ENCODE measurements at places on chromosomes 13 and 19.

- no peak for DNase-seq
Measured at GRCh38 chr13:76048675-76049375, 412.7 kb downstream of the LMO7 start.

- DNase-seq: peak; percentile 64
Measured at GRCh38 chr19:45113628-45114027, 20.6 kb downstream of the PPP1R37 start.

DNA sequence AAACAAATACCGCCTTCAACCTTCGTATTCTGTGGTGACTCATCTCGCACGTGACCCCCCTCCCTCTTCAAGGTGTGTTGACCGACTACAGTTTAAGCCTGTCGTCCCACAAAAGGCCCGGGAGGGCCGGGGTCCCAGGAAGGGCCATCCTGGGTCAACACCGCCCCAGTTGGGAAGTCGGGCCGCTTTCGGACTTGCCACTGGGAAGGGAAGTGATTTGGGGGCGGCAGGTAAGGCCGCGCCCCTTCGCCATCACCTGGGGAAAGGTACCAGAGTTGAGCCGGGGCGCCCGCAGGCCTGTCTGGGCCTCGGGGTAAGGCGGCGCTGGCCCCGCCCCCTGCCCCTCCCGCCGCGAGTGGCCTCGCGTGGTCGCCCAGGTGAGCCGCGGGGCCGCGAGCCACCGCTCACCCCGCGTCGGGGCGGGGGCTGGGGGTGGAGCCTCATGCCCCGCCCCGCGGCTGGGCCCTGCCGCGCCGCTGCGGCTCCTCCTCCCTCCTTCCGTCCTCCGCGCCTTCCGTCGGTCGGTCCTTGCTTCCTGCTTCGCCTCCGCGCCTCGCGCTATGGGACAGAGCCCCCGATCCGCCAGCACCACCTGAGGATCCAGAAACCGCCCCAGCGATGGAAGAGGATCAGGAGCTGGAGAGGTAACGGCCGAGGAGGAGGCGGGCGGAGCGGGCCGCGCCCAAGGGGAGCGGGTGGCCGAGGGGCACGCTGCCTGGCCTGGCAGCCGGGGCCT, at the start of gene POLR1D:
Gene POLR1D, plus strand, starts transcription at position 527 of the 736 bp plus-strand sequence. Its CDS starts 92 bp downstream, at position 619.
- peak; percentile 65 for DNase-seq

- no peak for DNase-seq
Measured at GRCh38 chr13:101944521-101944920, 457.3 kb downstream of the FGF14 start.

- no peak for DNase-seq
Measured at GRCh38 chr13:50905256-50905655, 4.3 kb upstream of the RNASEH2B start.

- DNase-seq: no peak
Measured at GRCh38 chr13:73984949-73985691, 149.1 kb downstream of the KLF12 start.

DNA sequence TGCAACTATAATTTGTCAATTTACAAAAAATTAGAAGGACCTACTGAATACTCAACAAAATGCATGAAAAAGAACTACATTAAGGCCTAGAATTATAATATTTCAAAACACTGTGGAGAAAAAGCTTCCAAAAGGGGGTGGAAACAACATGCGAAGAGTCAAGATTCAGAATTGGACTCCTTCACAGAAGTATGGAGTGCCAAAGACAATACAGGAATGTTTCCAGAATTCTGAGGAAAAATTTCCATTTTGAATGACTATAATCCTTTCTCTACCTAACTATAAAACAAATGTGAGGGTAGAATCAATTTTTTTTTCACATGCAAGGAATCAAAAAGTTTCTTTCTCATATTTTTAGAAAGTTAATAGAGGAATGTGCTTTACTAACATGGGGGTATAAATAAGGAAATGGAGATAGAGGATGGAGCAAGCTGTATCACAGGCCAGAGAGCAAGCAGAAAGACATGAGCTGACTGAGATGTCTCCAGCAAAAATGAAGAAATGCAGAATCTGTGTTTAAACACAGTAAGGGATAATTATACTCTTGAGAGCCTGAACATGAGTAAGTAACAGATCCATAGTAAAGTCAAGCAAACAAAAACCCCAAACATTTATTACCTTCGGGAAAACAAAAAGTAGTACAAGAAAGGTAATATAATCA, 39.5 kb upstream of the SMAD9 start:
- DNase-seq: no peak

DNA sequence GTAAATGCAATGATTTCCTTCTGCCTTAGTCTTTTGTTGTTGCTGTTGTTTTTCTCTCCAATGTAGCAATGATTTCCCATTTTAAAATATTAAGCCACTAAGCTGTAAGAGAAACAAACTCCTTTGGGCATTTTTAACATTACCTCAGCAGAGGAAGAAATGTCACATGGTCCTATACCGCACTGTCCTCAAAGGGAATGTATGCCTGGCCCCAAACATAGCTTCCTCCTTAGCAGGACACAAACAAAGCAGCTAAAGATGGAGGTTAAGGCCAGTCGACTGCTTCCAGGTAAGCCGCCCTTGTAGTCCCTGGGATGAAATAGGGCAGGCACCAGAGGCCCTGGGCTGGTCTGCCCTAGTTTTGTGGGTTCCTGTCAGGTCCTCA, 249.0 kb downstream of the TSHZ3 start:
- DNase-seq: no peak

- no peak for DNase-seq
Measured at GRCh38 chr19:1935484-1936208, 5.3 kb upstream of the CSNK1G2 start.

- DNase-seq: no peak
Measured at GRCh38 chr19:16327911-16328823, 3.5 kb downstream of the KLF2 start.

GRCh38 chr13:113923376-113924063, 50.4 kb downstream of the C13orf46 start:
- DNase-seq: no peak

DNA sequence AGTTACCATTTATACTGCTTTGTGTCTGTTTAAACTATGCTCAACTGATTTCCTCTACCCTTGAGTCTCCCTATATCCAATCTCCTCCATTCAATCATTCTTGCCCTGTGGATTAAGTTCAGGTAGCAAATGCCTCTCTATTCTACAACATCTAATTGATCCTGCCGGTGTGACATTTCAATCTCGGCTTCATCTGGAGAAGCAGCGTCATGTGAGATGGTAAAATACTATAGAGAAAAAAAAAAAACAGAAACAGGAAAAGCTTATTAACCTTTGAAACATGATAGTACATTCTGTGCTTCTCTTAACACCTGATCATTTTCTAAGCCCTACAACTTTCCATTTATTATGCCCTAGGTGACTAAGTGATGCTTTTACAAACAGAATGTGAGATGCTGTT, 89.4 kb downstream of the KCTD12 start:
- DNase-seq: no peak

GRCh38 chr13:106768991-106769390, 201.1 kb upstream of the ARGLU1 start:
- DNase-seq: no peak

DNA sequence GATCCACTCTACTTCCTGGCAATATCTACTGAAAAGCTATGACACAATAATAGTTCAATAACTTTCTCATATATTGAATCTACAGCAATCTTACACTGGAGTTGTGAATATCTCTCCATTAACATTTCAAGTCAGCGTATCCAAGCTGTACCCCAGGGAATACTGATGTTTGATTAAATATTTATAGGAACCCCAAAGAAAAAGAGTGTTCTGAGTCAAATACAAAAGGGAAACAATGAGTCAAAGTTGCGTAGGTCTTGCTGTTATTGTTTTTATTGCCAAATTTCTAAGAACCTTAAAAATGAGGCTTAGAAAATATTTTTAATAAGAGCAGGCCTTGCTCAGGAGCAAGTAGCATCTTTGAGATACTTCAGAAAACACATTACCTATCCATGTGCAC, 415.5 kb downstream of the FGF14 start:
- no peak for DNase-seq

DNA sequence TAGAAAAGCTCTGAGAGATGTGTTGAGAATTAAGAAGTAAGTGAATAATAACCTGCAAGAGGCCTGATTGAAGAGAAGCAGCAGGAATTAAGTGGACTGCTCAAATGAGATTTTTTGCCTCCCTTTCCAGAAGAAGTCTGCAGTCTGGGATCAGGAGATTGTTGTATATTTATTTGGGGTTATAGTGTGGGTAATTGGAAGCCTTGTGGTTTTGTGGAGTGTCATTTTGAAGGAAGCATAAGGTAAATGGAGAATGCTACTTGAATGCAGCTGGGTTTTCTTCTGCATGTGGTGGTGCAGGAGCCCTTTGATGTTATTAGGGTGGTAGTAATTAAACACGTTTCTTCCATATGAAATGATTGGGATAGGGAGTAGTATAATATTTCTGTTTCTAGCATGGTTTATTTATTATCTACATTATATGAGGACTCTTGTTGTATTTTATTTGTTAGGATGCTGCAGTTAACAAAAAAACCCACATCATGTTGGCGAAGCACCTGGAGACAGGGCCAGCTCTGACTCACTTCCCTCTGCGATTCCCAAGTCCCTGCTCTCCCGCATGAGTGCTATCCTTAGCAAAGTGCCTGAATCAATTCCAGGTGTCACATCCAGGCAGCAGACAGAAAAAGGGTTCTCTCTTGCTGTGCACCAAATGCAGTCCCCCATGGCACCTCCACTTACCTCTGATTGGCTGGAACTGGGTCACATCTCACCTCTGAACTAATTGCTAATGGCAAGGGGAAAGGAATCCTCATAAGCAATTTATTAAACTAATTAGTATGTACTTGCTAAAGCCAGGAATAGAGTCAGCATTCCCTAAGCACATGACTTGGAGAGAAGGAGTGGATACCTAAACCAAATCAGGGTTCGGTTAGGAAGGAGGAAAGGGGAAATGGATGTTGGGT, 54.8 kb downstream of the DGKH start:
- DNase-seq: no peak

GRCh38 chr19:13840305-13841085, 36.4 kb upstream of the NANOS3 start:
- DNase-seq: no peak

- DNase-seq: no peak
Measured at GRCh38 chr13:23868521-23868920, 20.7 kb downstream of the MIPEP start.

DNA sequence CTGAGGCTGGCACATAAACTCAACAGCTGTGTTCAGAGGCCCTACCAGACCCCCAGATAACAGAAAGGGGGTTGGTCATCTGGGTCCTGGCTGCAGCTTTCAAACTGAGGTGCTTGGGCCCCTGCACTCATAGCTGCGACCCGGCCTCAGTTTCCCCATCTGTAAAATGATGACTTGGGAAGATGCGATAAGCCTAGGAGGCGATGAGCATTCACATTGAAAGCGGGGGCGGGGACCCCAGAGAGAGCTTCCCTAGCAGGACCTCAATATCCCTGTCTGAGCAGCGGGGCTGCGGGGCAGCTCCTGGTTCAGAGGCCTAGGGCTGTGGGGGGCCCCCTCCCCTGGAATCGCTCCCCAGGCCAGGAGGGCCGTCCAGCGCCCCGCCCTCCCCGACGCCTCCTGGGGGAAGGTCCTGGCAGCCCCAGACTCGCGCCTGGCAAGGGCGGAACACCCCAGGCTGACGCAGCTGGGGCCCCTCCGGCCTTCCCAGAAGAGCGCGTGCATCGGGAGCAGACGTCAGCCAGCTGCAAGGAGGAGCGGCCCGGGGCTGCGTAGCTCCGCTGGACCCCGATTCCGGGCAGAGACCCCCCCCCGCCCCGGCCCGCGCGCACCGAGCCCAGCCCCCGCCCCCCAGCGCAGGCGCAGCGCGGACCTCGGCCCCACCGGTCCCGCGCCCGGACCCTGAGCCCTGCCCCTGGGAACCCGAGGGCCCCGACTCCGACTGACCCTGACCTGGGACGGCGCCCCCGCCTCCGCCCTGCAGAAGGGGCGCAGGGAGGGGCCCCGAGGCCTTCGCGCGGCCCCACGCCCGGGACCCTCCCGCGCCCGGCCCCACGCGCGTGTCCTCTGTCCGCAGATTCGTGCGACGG, 3.5 kb downstream of the FSTL3 start:
- no peak for DNase-seq

DNA sequence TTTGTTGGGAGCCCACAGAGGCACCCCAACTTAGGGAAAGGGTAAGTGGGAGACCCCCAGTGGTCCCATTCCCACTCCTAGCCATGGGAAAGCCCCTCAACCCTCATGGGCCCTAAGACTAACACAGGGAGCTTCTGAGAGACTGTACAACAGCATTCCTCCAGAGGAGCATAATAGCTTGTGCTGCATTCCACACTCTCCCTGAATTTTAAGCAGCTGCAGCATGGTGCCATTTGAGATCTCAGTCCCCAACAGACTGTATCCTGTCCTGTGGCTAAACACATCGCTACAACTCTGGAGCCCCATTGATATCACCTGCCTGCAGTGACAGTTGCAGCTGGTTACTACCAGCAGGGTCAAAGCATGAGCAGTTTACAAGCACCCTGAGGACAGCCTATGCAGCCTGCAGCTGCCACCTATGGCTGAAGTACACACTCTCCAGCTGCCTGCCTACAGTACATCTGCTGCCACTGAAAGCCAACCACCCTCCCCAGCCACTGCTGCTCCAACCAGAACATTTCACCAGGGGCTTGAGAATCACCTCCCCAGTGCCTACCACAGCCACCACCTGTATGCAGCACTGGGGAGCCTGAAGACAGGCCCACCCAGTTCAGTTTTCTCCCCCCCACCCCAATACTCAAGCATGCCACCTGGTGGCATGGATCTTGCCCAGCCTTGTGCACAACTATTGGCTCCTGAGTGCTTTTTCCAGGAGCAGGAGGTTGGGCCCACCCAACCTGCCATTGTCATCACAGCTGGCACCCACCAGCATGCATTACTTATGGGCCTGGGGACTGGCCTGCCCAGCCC, 557.3 kb downstream of the GPC5 start:
- DNase-seq: no peak

GRCh38 chr19:33701565-33701964, 79.8 kb downstream of the CHST8 start:
- no peak for DNase-seq

DNA sequence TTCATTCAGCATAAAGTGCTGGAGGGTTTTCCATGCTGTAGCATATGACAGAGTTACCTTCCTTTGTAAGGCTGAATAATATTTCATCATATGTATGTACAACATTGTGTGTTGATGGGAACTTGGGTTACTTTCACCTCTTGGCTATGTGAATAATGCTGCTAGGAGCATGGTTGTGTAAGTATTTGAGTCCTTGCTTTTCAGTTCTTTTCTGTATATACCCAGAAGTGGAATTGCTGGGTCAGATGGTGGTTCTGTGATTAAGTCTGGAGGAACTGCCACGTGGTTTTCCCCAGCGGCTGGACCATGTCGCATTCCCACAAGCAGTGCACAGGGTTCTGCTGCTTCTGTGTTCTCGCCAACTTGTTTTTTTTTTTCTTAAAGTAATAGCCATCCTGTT, 101.2 kb upstream of the TEX29 start:
- DNase-seq: no peak

- no peak for DNase-seq
Measured at GRCh38 chr13:24168979-24169378, 8.5 kb downstream of the SPATA13 start.

- no peak for DNase-seq
Measured at GRCh38 chr19:45568732-45569131, 15.9 kb downstream of the OPA3 start.

- DNase-seq: no peak
Measured at GRCh38 chr13:43770871-43771270, 15.9 kb downstream of the ENOX1 start.

- DNase-seq: no peak
Measured at GRCh38 chr19:50272263-50272897, 56.8 kb downstream of the KCNC3 start.

GRCh38 chr13:103224804-103225203, 158.6 kb upstream of the SLC10A2 start:
- no peak for DNase-seq

All from NCI-H2107 (cell line).